ENCODE measurements at places on chromosomes 3 and 15.

DNA sequence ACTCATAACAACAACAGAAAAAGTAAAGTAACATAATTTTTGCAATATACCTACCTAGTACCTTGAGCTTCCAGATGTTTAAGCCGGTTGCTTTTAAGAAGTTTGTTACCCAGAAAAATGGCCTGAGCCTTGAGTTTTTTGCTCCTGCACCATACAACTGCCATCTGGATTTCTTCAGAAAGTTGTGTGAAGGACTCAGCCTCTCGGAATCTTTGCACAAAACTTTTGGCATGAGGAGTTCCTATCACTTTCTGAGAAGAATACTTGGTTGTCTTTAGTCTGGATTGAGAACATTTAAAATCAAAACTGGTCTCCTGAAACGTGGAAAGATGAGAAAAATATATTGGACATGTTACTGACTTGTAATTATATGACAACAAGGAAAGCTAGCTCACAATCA, 17.3 kb downstream of the GTPBP8 start:
- no peak for DNase-seq

DNA sequence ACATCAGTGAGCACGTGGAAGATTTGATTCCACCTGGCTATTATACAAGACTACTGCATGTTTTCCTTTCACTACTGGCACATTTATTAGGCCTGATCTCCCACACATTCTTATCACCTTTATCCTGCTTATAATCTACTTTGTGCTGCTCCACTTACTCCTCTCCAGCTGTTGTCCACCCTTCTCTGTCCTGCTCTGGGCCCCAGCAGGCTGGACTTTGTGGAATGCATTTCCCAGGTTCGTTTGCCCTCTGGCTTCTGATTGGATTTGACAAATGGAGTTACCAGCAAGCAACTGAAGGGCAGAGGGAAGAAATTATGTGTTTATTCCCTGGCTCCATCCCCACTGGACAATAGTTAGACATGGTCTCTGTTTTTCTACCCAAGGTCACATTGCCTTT, 75.5 kb downstream of the DCLK3 start:
- no peak for DNase-seq

GRCh38 chr15:61404567-61404966, 175.5 kb upstream of the RORA start:
- DNase-seq: no peak

- DNase-seq: peak; percentile 40
These were observed 32.2 kb downstream of the GPD1L start for GRCh38 chr3:32138545-32139104.

DNA sequence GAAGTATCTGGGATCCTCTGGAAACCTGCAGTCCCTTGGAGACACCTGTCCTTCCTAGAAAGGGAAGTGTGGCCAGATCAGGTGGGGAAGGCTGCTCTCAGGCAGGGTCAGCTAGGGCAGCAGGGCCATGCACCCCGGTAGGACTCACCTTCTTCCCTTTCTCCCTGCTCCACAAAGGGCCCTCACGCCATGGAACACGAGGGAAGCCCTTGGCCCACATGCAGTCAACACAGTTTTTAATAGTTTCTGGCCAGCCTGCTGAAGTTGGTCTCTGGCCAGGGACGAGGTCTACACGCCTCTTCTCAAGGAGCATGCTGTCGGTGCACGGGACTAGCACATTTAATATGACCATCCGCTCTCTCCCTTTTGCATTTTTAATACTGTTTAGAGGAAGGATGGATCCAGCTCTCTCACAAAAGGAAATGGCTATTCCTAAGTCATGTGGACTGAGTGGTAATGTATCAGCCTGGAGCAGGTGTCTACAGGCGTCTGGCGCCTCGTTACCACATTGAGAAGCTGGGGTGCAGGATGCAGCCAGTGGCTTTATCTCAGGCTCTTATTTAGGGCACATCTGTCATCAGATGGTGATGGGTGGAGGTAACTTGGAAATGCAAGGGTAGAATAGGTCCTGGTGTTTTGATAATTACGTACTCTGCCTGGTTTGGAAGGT, 153.9 kb downstream of the KLF13 start:
- no peak for DNase-seq

DNA sequence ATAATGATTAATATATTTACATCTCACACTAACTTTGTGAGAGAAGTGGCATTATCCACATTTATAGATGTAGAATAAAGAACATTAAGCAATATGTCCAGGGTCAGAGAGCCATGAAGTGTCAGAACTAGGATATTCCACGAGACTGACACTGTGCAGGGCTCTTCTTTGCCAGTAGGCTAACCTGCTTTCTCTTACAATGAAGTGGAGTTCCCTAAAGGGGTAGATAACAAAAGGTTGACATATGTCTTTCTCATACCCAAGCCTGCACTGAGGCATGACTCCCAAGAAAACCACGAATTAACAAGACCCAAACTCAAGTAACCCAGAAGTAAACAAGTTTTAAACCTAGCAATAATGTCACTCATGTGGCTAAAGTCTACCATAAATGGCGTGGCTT, 191.5 kb upstream of the SLC2A2 start:
- DNase-seq: no peak

GRCh38 chr15:49857496-49858475, 236.9 kb downstream of the DTWD1 start:
- DNase-seq: no peak

DNA sequence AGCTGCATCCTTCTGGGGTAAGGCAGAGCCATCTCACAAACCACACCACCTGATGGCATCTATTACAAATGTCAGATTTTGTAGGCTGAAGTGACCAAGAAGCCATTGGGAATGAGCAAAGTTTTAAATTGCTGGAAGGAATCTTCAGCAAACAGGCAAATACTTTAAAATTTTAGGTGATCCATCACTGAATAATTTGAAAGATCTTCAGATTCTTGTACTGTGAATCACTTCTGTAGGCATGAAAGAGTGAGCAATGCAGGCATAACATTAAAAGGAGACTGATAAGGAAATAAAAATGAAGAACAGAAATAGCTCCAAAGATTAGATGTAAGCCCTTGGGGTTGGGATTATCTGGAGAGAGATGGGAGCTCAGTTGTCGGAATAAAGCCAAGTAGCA, 36.0 kb upstream of the ALDH1L1 start:
- DNase-seq: no peak
